Skin of body (tissue), 3 donors: ENCODE measurements at places on chromosomes 7 and 10. TPM values are rescaled to one million over a fixed set of nuclear protein-coding genes. Genes with fewer than 3 reads are reported as not detected.

GTPBP4 gene
- 36.8 TPM for total RNA-seq

PKD2L1 gene
- not detected for total RNA-seq

TNS3 gene
- total RNA-seq: 44.7 TPM

DNA sequence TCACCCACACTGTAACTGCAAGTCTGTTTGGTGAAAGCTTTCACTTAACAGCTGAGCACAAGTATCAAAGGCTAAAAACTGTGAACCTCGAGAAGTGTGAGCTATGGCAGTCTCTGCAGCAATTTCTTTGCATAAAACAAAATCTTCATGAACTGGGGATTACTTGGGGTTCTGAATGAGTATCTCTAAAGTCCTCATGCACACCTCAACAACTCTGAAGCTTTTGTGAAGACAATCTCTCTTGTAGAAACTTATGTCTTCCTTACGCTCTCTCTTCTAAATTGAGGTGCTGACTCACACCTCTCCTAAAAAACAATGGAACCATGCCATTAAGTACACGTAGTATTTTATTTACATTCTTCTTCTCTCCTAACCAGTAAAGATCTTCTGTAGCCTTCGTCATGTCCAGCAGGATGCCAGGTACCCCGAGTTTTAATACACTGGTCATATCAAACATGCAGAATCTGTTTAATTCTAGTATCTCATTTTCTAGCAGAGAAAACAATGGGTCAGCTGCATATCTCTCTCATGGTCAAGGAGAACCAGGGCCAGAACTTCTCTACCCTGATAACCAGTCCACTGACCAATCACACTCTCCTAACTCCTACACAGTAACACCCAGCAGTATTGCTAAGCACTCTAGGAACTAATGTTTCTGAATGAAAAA lies 76.9 kb downstream of the UBE2H start:
- DNase-seq: no peak

DNA sequence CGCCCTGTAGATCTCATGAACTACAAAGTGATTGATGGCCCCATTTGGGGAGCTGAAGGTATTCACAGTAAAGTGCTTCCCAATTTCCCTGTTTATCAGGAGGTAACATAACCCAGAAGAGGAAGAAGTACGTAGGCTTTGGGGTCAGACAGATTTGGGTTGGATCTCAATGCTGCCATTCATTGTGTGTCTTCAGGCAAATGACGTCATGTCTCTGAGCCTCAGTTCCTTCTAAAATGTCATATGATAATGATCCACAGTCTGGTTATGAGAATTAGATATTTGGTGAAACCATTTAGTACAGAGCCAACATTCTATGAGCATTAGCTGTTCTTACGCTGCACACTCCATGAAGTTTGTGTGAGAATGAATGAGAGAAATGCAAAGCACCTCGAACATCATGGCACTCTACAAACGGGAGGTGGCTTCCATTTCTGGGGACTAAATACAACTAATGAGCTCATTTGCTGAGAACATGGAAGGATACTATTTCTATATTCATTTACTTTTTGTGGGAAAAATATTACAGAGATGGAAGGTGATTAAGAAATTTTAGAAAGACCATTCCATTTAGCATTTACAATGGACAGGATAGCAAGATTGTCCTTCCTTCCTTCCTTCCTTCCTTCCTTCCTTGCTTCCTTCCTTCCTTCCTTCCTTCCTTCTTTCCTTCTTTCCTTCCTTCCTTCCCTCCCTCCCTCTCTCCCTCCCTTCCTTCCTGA lies 13.8 kb upstream of the JCAD start:
- no peak for DNase-seq

GRCh38 chr7:57198801-57199200 lies 66.6 kb upstream of the ZNF479 start:
- no peak for DNase-seq

- DNase-seq: no peak
These were observed 91.9 kb downstream of the GPAM start for GRCh38 chr10:112091703-112092102.

DNA sequence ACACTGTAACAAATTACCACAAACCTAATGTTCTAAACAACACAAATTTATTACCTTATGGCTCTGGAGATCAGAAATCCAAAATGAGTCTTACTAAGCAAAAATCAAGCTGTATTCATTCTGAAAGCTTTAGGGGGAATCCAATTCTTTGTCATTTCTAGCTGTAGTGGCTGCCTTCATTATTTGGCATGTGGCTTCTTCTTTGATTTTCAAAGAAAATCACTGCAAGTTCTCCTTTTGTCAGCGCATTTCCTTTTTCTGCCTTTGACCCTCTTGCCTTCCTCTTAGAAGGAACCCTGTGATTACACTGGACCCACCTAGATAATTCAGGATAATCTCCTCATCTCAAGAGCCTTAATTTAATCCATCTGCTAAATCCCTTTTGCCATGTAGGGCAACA lies 36.9 kb downstream of the ZPBP start:
- no peak for DNase-seq

GRCh38 chr7:124697746-124698145 lies 67.8 kb downstream of the GPR37 start:
- no peak for DNase-seq

DNA sequence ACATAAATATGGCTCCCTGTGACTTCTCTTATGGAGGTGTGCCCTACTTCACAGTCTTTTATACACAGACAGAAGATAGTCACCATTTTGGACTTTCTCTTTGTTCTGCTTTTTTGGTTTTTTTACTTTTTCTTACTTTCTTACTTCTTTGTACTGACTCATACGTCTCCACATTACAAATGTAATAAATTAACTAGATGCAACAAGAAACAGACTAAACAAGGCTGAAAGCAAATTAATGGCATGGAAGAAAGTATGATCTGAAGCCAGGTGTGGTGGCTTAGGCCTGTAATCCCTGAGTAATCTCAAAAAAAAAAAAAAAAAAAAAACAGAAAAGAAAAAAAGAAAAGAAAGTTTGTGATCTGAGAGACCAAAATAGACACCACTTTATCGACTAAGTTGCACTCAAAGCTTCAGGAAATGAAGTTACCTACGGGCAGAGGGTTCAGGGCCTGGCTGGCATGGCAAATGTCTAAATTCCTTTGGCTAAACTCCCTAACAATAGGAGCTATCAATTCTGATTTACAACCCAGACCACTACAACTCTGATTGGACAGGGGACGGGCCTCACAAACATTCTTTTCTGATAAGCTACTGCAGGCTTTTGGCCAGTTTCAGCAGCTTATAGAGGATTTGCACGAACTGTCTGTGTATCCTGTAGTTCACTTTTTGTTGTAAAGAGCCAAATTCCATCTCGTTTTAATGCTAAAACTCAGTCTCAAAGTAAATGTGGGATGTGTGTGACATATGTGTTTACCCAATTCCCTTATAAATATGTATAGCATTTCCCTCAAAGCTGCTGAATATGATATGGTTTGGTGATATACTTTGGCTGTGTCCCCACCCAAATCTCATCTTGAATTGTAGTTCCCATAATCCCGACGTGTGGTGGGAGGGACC lies 129.1 kb downstream of the SEPTIN14 start:
- DNase-seq: peak; percentile 64

- no peak for DNase-seq
These were observed 238.5 kb upstream of the PITRM1 start for GRCh38 chr10:3411044-3411443.

DNA sequence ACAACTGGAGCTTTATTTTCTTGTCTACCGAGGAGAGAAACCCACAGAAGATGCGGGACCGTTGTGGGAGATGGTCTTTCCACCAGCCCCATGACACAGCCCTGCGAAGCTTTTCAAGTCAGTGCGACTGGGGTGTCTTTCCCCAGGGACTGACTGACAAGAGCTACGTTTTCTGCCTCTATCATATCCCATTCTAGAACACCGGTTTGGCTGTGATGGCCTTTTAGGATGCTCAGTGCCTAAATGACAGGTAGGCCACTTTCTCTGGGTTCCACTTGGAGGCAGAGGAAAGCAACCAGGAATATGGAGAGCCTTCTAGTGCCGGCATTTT lies 16.9 kb downstream of the SLC13A4 start:
- DNase-seq: no peak
